ENCODE measurements at places on chromosomes 2 and 18.

DNA sequence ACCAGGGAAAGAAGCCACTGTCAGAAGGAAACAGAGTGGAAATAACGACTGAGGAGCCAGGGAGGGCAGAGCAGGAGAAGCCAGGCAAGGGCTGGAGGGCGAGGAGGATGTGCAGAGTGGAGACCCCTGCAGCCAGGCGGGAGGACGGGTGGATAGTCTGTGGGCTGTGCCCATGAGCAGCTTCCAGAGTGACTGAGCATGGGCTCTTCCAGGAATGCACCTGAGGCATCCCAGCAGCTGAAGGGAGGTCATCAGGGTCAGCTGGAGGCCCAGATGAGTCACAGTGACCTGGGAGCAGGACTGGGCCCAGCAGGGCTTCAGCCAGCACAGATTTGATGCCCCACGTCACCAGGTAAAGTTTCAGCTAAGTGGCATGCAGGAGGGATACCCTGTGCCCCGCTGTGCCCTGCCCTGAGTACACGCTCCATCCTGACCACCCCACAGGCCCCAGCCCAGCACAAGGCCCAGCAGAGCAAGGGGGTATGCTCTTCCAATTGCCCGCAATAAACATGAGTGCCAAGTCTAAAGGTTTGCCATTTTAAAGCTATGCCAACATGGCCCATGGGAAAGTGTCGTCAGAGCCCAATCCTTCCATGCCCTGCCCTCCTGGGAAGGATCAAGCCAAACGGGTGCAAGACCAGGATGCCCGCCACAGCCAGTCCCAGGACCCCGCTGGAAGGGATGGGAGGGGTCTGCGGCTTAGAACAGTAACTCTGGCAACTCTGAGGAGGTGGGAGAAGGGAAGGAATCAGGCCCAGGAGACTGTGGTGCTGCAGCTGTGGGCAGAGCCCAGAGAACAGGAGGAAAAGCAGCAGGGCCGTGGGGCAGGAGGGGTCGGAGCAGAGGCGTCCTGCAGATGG lies 85.7 kb downstream of the SEPTIN10 start:
- DNase-seq: no peak

- DNase-seq: no peak
Observed at GRCh38 chr18:12843420-12844350, 40.4 kb downstream of the PTPN2 start.

GRCh38 chr2:132747046-132747445 lies 77.0 kb upstream of the LYPD1 start:
- DNase-seq: no peak

DNA sequence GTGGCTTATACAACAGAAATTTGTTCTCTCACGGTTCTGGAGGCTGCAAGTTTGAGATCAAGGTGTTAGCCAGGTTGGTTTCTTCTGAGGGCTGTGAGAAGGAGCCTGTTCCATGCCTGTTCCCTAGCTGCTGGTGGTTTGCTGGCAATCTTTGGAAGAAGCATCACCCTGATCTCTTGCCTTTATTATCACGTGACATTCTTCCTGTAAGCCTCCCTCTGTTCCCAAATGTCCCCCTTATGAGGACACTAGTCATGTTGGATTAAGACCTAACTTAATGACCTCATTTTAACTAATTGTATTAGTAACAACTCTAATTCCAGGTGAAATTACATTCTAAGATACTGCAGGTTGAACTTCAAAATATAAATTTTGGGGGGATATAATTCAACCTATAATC lies 135.2 kb downstream of the DPP10 start:
- no peak for DNase-seq

- DNase-seq: no peak
Observed at GRCh38 chr2:208620487-208620978, 213.9 kb downstream of the PTH2R start.

- DNase-seq: peak; percentile 55
Observed at GRCh38 chr2:11329776-11330175, 14.7 kb downstream of the ROCK2 start.

DNA sequence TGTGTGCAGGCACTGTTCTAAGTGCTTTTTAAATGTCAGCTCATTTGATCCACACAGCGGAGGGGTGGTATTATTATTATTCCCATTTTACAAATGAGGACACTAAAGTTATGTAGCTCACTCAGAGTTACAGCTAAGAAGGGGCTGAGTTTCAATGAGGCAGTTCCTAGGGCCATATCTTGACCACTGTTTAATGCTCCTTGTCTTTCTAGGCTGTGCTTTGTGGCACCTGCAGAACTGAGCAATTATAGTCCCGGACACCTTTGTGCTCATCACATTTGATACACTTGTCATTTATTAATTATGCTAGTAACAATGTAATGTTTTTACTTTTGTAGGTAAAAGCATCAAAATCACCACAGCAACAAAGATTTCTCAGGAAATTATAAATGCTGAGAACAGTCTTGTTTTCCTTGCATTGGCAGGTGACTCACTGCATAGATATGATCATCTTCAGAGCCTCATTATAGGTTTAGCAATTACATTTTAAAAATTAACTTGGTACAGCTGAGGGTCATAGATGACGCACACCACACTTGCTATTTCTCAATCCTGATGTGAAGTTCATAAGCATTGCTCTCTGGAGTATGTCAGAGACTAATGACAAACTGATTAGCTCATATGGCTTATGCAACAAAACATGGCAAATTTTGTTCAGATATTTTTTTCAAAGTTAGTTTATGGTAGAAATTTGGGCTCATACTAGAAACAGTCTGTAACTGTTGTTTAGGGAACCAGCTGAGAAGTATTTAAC lies 366.8 kb downstream of the TGIF1 start:
- no peak for DNase-seq

- DNase-seq: peak; percentile 20
Observed at GRCh38 chr2:29766191-29766590, 155.2 kb downstream of the ALK start.

DNA sequence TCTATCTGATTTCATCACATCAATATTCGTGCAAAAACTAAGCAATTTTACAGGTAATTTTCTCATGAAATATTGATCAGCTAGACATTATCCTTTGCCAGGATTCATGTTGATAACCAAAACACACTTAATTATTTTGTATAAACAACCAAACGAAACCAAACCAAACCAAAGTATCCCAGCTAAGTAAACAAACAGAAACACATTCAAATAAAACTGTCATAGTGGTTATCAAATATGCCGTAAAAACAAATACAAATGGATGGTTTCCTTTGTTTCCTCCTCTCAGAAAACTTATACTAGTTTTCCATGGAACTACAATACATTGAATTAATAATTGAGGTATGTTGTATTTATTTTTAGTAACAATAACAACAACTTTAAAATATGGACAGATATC lies 777.4 kb downstream of the DSC3 start:
- DNase-seq: no peak

GRCh38 chr2:127140538-127140937 lies 33.6 kb upstream of the BIN1 start:
- DNase-seq: no peak

DNA sequence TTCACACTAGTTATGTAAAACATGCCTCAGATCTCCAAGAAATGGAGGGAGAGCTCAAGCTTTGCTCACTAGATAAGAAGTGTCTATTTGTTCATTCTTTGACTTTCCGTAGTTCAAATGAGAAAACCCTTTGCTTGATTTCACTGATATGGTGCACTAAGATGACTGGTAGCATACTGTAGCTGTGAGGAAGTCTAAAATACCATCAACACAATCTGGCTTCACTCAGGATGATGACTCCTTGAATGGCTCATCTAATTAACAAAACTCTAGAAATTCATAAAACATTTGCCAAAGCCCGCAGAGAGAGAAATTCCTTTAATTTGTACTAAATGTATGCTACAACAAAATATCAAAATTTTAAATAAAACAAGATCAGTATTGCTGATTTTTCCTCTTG lies 152.8 kb upstream of the STK17B start:
- no peak for DNase-seq

DNA sequence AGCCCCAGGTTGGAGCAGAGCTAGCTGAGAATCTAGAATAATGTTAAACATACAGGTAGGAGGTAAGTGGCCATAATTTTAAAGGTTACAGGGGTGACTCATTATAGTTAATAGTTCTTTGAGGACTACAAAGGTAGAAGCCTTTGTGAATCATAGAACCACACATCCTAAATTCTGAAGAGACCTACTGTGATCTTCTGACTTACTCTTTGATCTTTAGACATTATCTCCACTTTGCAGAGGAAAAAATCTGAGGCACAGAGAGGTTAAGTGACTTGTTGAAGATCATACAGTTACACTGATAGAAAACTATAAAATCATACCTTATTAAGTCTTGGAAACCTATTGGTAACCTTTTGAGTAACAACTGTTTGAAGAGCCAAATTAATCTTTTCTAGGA lies 1051.3 kb upstream of the NRXN1 start:
- DNase-seq: no peak

DNA sequence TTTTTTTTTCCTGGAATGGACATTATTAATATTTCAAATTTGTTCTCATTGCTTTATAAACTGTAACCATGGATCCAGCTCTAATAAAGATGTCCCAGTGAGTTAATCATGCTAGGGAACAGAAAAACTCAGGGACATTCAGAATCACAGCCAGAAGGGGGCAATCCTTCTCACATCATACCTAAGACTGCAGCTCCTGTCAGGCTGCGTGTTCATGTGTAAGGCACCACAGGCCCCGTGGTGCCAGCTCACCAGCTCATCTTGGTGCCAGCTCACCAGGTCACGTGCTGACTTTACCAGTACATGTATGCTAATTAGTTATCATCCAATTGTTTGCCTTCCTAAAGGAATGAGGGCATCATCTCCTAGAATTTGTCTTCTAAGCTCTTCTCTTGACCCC lies 84.7 kb upstream of the NEDD4L start:
- DNase-seq: no peak

- DNase-seq: no peak
Observed at GRCh38 chr2:3073041-3073595, 304.5 kb downstream of the EIPR1 start.

DNA sequence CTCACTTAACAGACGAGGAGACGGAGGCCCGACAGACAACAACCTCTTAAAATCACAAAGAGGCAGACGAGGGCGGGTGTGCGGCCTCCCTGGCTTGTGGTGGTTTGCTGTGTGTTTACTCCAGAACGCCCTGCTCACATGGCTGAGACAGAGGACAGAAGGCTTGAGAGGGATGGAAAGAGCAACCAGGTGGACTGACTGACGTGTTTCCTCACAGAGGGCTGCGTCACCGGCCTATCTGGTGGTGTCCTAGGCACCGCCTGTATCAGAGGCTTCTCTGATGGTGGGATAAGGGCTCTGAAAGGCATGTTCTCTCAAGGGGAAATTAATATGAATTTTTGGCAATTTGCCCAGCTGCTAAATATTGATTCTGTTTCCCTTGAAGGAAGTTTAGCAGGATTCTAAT lies 47.0 kb upstream of the RALBP1 start:
- DNase-seq: no peak

DNA sequence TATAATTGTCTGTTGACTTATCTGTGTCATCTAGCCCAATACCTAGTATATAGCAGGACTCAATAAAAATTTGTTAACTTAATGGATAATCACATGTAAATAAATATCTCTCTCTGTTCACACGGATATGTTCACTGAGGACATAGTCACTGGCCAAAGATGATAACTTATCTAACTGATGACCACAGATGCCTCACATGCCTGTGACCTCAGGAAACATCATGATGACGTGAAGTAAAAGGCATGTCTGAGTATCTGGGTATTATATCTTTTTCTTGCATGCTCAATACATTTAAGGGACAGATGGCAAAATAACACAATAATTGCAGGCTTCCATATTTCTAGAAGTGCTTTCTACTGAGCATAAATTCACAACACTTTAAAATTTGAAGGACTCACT lies 41.4 kb upstream of the PARD3B start:
- DNase-seq: no peak

DNA sequence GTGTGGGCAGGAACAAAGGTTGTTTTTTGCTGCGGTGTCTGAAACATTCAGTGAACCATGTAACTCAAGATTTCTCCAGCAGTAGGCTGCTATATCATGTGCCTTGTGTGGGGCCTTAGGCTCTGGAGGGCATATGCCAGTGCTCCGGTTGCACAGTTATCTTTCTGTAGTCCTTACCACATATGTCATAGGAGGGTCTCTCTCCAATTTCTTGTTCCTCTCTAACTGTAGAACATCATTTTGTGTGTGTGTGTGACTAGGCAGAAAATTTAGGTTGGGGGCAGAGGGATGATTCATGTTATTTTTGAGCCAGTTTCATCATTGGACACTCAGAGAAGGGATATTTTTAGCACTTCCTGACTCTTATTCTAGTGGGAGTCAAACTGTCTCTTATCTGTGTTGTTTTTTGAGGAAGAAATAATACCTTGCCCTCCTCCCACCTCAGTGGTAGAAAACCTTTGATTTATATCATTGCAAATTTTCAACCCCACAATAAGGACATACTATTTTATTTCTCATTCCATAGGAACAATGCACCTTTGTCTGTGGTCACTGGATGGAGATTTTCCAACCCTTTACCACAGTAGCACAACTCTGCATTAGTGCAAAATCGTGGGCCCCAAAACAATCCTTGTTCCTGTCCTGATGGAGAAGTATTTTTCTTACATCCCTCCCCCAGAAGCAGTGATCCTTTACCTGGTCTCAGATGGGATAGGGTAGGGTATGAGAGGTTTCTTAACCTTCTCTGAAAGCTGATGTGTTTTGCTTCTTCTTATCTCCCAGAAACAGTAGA lies 113.9 kb downstream of the CCDC74A start:
- no peak for DNase-seq

- DNase-seq: peak; percentile 42
Observed at GRCh38 chr2:157468931-157469708, 25.2 kb upstream of the CYTIP start.

GRCh38 chr18:61831071-61831470 lies 61.7 kb downstream of the RNF152 start:
- DNase-seq: no peak

- DNase-seq: no peak
Observed at GRCh38 chr2:230674966-230675672, 37.5 kb upstream of the CAB39 start.

GRCh38 chr2:37376421-37377186 lies 32.2 kb downstream of the QPCT start:
- DNase-seq: no peak

DNA sequence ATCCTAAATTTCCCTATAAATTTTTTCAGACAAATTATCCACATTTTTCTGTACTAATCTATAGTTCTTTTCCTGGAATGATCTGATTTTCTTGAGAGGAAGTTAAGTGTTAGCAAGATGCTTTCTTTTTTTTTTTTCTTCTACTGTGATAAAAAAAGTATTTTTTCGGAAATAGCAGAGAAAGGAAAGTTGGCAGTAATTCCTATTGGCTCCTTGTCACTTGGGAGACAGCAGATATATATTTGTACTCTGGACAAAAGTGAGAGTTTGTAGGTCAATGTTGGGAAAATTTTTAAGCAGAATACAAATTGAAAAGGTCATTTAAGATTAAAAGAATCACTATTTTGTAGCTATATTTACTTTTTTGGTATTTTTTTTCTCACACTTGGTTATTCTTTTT lies 635.7 kb upstream of the NRXN1 start:
- no peak for DNase-seq

DNA sequence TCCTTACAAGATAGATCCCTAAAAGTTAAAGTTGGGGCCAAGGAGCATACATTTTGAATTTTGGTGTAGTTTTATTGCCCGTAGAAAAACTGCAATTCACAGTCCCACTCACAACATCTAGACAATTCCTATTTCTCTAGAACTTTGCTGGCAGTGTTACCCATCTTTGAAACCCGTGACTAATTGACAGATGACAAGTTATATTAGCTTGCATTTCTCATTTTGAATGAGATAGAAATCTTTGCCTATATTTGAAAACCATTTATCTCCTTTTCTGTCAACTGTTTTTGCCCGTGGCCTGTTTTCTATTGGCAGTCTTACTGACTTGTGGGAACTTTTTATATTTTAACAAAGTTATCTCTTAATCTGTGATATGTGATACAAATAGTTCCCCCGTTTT lies 50.0 kb downstream of the OXER1 start:
- DNase-seq: no peak

- DNase-seq: no peak
Observed at GRCh38 chr18:39521164-39521563, 1955.6 kb upstream of the CELF4 start.

Measured in HS-27A (cell line).